ENCODE measurements at places on chromosomes 1 and 21.
A peak's percentile ranks its signal among the peaks of the same experiment; 100 is the strongest.

DNA sequence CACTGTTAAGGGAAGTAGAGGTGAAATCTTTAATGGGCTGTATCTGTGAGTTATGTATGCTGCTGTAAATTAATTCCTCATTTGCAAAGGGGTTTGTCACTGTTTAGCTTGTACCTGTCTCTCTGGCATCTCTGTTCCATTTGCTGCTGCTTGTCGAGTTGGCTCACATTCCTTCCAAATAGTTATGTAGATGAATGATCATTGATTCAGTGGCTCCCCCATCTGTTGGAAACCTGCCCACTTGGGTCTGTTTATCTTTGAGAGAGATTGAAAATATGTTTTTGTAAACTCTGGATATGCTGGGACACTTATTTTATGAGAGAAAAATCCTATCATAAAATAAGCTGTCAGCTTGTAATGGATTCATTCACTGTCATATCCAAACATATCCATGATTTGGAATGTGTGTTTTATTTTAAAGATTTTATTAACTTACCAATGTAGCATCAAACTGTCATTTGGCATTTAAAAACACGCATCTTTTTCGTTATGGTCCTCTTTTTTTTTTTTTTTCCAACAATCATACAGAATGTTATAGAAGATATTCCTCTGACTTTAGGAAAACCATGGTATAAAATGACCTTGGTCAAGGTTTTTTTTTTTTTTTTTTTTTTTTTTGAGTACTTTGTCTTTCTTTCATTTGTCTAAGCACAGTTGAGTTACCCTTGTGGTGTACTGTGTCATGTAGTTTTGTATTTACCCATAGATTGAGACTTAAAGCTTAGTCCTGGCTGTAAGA, 3.5 kb downstream of the RYR2 start:
- no peak for DNase-seq

- DNase-seq, result no peak
These were observed 12.7 kb downstream of the INSL5 start for GRCh38 chr1:66788231-66788939.

DNA sequence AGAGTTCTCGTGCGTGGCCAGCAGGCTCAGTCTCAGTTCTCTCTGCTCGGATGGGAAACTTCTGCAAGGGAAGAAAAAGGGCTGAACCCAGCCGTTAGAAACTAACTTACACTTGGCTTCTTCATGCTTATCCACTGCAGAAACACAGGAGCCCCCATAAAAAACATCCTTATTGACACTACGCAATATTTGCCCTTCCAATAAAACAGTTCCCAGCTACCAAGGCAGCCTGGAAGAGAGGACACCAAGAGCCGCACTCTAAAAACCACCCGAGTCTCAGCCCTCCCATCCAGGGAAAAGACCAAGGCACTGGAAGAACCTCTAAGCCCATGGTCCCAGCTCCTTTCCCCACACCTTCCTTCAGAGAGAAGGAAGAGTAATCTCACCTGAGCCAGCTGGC, 61.1 kb downstream of the SSBP3 start:
- no peak for DNase-seq

GRCh38 chr1:44604157-44604955, 69.9 kb downstream of the TMEM53 start:
- no peak for DNase-seq

GRCh38 chr1:1236176-1236763, 4.2 kb downstream of the B3GALT6 start:
- DNase-seq, result no peak

GRCh38 chr1:89451011-89451410, 73.6 kb upstream of the LRRC8B start:
- no peak for DNase-seq

GRCh38 chr21:40687625-40688024, 159.3 kb downstream of the DSCAM start:
- DNase-seq, result no peak

- DNase-seq, result no peak
These were observed 4.9 kb downstream of the CD48 start for GRCh38 chr1:160706526-160707235.

DNA sequence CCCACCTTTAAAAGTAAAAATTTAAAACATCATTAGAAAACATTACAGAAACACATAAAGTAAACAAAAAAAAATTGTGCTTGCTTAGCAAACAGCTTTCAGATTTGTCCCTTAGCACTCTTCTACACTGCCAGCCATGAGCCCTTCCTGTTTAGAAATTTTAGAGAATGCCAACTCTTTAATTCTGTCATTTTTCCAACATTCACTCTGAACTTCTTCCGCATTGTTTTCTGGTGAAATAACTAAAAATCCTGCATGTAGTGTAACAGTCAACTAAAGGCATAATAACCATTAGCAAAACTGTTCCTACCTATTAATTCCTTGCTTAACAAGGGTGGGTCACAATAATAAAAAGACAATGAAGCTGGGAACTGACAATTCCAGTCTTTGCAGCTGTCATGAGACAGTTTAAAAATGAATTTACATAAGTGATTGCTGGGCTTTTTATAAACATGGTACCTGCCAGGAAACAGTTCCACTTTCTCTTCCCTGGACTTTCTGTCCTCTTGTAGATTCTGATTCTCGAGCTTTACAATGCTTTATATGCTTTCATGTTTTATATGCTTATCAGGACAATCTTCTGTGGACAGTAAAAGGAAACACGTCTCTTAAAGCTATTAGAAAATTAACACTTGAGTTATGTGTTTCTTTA, 19.0 kb downstream of the GNG12 start:
- DNase-seq, result peak; percentile 18

- no peak for DNase-seq
These were observed 17.2 kb downstream of the NIBAN1 start for GRCh38 chr1:184956999-184957700.

DNA sequence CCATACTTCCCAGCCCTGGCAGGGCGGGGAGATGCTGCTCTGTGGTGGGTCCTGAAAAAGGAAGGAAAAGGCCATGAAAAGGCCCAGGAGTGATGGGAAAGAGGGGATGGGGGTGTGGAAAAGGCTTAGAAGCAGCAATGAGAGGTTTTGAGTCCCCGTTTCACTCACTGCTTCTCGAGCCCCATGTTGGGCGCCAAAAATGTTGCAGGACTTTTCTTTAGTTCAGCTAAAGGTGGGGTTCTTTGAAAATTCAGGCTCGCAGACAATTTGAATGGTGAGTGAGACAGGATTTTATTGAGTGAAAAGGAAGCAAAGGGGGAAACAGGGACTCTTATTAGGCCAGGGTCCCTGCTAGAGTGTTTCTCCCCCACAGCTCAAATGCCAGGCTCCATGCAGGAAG, 93.1 kb downstream of the MRPS6 start:
- DNase-seq, result no peak

DNA sequence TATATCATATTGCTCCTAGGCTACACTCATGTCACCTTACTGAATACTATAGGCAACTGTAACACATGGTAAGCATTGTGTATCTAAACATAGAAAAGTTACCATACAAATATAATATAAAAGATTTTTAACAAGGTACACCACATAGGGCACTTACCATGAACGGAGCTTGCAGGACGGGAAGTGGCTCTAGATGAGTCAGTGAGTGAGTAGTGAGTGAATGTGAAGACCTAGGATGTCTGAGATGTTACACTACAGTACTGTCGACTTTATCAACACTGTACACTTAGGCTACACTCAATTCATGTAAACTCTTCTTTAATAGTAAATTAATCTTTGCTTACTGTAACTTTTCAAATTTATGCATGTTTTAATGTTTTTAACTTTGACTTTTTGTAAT, 81.0 kb upstream of the PLD5 start:
- DNase-seq, result no peak

GRCh38 chr1:205817364-205817763, 4.4 kb upstream of the SLC41A1 start:
- no peak for DNase-seq

DNA sequence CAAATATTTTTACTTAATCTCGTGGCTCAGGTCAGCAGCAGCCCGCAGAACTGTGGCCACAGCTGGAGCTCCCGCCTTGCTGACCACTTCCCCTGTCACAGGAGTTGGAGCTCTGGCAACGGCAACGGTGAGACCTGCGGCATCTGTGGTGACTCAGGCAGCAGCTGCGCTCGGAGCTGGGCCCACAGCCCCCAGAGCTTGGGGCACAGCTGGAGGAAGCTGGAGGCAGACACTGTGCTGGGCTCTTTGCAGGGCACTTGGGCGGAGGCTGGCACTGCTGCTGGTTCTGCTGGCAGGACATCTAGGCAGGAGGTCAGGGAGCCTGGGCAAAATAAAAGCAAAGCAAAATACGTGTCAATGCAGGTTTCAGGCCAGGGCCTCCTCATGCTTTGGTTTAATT, at the start of gene LCE3A:
Gene LCE3A, minus strand, starts transcription at position 301 of the 400 bp plus-strand sequence. Its CDS starts 0 bp downstream, at position 301.
- DNase-seq, result no peak

DNA sequence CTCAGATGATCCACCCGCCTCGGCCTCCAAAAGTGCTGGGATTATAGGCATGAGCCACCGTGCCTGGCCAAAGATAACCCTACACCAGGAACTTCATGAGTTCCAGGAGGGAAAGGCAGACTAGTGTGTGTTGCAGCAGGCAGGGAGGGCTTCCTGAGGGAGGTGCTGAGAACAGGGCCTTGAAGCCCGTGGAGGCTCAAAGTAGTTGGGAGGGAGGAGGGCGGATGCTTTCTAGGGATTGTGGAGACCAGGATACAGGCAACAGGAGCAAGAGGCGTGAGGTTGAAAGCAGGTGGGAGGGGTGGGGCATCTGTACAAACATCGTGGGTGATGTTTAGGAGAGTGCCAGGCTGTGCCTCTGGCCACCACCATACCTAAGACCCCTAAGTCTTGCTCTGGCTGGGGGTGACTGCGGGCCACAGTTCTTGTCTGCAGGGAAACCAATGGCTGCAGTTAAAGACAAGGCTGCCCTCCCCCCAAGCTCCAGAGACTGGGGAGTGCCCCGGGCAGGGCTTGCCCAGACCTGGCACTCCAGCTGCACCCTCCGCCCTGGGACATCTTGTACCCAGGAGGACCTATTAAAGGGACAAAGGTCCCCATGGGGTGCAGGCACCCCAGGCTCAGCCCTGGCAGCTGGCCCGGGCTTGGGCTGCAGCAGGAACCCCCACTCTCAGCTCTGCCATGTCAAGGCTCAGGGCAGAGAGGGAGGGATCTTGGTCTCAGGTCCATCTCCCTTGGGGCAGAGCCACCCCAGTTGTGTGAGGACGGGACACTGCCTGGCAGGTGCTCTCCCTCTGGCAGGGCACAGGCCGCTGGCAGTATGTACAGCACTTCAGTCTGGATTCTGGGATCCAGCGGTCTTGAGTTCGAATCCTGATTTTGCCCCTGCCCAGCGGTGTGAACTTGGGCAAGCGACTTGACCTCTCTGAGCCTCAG, 22.1 kb upstream of the CASZ1 start:
- no peak for DNase-seq

DNA sequence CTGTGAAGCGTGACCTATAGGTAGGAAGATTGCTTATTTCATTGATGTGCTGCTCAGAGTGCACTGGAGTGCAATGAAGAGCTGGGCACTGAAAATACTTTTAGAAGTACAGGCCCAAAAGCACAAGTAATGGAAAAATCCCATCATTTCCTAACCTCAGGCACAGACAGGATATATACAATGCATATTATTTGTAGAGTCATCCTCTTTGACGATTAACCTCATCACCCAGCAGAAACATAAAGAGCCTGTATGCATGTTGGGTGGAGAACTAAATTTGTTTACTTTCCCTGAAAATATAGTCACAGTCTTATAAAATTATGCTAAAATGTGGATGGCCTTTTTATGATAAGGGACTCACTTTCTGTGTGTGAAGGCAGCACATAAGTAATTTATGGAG, 98.1 kb downstream of the TNNI3K start:
- no peak for DNase-seq

DNA sequence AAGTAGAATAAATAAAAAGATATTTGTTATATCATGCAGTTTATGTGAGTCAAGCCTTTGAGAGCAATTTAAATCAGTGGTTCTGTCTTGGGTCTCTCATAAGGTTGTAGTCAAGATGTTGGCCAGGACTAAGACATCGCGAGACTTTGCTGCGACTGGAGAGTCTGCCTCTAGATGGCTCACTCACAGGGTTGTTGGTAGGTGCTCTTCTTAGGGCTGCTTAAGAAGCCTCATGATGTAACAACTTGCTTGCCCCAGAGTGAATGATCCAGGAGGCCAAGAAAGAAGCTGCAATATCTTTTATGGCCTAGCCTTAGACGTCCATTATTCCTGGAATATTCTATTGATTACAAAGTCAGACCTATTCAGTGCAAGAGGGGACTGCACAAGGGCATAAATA, 73.1 kb upstream of the CACHD1 start:
- DNase-seq, result no peak

DNA sequence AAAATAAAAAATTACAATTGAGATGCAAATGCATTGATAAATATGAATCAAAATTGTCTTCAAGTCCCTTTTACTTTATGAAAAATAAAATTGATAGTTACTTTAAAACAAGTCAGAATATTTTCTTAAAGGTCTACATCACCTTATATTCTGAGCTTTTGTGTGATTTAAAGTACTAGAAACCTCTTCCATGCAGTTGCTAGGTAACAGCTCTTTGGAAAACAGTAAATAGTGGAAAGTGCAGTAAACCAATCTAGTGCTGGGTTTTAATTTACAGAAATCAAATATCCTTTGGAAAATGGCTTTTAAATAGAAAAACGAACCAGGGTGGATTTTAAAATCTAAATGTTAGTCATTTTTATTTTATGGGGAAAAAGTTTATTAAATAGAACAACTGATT, 227.9 kb downstream of the KCNT2 start:
- DNase-seq, result no peak

DNA sequence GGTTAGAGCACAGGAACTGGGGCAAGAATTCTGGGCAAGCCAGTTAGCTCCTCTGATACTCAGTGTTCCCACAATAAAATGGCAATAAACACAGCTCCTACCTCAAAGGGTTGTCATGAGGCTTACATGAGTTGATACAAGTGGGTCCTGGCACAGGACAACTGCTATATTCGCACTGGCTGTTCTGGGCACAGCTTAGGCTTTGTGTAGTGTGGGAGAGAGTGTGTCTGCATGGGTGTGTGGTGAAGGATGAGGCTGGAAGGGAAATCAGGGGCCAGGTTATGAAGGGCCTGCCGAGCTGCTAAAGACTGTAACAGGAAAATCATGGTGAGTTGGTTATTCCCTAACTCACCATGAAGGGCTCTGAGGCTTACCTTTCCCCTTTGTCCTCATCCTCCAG, 18.7 kb downstream of the ETV3 start:
- DNase-seq, result no peak

DNA sequence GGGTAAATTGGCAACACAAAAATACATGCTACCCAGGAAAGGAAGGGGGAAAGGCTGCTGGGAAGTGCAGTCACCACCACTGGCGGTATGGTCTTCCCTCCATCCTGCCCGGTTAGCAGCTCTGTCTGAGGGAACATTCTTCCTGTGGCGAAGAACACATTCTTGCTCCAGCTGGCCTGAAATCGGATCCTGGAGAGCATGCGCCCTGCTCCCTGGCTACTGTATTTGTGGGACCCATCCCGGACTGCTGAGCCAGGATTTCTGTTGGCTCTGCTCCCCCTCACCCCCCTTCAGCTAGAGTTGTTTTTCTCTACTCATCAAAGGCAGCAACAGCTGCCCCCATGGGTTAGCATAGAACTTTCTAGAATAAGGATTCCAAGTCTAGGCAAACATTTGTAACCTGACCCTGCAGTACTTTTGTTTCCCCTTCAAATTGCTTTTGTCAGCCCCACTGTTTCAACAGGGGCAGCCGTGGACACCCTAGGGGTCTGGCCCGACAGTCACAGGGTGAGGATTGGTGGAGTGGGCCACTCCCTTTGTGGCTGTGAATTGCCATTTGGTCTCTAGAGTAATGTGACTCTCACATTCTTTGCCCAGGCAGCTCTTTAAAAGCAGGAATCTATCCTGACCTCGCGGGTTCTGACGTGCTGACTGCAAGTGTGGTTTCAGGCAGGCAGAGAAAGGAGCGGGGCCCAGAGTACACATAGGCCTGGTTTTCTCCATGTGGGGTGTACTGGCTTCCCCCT, 157.7 kb downstream of the TOMM20 start:
- no peak for DNase-seq

- DNase-seq, result no peak
These were observed 14.9 kb upstream of the PAQR7 start for GRCh38 chr1:25890239-25891034.
